ENCODE measurements at places on chromosomes 3 and 15. TPM values are rescaled to one million over a fixed set of nuclear protein-coding genes. Genes with fewer than 3 reads are reported as not detected.
A peak's percentile ranks its signal among the peaks of the same experiment; 100 is the strongest.

GRCh38 chr3:73999501-73999900, 374.8 kb upstream of the PDZRN3 start:
- no peak for ATAC-seq

DNA sequence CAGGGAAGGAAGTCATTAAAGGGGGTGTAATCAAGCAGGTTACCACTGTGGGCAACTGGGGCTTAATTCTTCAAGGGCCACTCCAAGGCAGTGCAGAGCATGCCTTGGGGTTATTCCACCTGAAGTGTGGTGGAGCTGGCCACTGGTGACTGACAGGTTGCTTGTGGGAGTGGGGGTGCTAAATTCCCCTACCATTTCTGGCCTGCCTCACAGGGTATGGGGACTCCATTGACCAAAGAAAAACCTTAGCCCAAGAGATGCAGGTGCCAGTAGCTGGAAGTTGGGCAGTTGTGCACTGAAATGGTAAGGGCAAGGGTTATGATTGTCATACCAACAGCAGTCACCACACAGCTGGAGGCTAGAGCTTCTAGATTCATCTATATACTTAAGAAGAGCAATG, 93.4 kb downstream of the ZNF621 start:
- ATAC-seq = no peak

MYZAP gene
- 0.41 TPM for total RNA-seq

NR2F2 gene
- 7.0 TPM for total RNA-seq

DNA sequence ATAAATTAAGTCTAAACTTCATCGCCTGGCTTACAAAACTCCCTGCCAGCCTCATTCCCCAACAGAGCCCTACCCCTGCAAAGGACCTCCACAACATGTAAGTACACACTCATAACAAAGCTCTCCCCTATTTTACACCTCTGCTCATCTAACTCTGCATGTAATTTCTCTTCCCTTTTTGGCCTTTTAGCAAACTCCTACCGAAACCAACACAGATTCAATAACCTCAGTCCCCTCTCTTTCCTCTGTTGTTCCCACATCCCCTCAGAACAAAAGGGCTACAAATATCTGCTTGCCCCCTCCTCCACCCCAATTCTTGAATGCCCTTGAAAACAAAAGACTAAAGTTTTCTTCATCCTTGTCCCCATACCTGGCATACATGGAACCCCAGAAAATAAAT, 662 bp downstream of the UBL7 start:
- ATAC-seq = no peak

- ATAC-seq = no peak
These were observed 4.6 kb upstream of the TSPAN3 start for GRCh38 chr15:77075528-77075927.

MYRIP gene
- total RNA-seq = 3.2 TPM

GRCh38 chr15:71612869-71613268, 197.5 kb upstream of the NR2E3 start:
- no peak for ATAC-seq

DNA sequence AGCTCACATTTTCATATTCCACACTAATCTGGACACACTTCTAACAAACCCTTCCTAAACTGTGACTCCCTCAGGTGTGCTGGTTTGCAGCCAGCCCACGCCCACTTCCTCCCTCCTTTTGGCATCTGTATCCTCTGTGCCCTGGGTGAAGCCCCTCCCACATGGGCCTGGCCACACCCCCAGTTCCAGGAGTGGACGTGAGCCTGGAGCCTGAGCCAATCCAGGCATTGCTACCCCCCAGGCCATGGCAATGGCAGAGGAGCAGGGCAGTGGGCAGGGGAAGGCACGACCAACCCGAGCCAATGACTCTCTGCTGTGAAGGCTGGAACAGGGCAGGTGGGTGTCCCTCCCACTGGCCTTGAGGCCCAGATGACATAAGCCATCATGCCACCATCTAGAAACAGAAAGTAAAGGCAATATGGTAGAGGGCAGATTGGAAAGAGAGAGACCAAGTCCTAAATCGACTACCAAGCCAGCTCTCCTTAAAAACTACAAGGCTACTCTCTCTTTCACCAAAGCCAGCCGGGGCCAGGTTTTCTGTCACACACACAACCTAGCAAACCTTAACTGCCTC, 18.6 kb downstream of the FAM174B start:
- no peak for ATAC-seq

MORC1 gene
- 0.13 TPM for total RNA-seq

DNA sequence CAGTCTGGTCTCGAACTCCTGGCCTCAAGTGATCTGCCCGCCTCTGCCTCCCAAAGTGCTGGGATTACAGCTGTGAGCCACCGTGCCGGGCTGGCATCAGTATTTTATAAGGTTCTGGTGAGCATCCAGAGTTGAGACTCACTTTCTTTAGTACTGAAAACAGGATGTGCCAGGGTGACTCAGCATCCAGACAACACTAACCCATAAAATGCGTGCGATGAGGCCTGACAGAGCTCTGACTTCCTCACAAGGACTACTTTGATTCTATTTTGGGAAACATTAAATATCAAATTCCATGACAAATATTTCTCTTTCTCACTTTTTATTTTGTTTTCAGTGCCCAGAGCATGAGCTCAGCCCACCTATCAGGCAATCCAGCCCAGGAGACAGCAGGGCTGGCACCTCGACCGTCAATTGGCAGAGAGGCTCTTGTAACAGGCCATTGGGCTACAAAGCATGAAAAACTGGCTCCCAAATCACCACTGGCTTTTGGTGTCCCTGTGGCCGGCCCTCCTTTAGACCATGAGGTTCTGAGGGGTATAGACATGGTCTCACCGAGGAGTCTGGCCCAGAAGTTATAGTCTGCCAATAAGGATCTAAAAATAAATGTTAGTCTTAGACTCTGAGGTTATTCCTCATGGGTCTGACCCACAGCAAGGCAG, 75.0 kb downstream of the FEM1B start:
- ATAC-seq = no peak

- no peak for ATAC-seq
These were observed 435.9 kb upstream of the CADM2 start for GRCh38 chr3:84522893-84523292.

DNA sequence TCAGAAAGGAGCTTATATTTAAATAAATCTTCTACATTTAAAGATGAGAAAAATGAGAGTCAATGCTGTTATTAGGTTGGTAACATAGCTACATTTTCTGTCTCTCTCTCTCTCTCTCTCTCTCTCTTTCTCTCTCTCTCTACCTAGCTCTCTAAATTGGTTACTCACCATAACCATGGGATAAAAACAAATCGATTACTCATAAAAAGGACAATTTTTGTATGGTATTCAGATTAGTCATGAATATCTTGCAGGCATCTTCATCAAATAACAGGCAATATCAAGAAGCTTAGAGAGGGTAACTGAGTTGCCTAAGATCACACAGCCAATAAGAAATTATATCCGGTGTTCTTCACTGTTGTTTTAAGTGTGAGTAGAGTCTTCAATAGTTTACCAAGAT, 81.8 kb upstream of the ALCAM start:
- ATAC-seq = no peak

KNG1 gene
- 0.11 TPM for total RNA-seq

- no peak for ATAC-seq
These were observed 410.3 kb upstream of the TBL1XR1 start for GRCh38 chr3:177607589-177607988.

RTP3 gene
- total RNA-seq = not detected

PLOD2 gene
- total RNA-seq = 15.9 TPM

DNA sequence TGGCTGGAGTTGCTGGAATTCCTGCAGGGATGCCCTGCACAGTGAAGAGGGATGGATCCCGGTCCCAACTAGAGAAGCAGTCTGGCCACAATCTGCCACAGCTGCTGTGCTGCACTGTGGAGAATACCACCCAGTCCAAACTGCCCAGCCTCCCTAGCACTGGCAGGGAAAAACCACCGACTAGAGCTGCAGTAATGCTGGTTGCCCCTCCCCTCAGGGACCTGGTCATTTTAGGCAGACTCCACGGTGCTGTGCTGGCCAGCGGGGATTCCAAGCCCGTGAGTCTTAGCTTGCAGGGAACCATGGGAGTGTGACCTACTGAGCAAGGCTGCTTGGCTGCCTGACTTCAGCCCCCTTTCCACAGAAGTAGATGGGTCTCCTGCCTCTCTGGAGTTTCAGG, 478.0 kb upstream of the ATP11B start:
- no peak for ATAC-seq

DNA sequence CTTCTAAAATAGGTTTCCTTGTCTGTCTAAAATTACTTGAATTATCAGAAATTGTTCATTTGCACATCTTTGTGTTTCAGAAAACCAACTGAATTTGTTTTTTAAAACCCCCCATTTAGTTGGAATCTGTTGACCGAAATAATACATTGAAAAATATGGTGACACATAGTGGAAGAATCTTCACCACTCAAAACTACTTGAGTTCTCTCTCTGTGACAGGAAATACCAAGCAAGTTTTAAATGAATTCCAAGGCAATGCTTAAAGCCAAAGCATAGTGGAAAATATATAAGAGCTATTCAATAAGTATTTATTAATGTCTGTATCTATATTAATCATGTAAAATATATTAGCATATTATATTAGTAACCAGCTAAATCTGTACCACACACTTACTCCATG, 224.9 kb upstream of the COL8A1 start:
- no peak for ATAC-seq

PLSCR2 gene
- total RNA-seq = not detected

DNA sequence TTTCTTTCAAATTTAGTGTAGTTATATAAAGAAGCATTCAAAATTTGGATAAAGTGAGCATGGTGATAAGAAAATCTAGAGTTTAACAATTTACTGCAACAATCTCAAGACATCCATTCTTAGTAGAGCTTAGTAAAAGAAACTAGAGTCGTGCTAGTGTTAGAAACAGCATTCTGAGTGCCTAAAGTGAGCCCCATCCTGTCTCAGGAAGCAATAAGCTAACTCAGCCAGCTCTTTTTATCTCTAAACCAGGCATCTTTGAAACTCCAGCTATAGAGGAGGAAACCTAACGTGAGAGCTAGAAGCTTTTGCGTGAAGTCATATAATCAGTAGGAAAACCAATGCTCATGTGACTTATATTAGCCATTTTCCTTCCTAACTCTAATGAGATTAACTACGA, 1187.1 kb upstream of the EPHA6 start:
- no peak for ATAC-seq

DNA sequence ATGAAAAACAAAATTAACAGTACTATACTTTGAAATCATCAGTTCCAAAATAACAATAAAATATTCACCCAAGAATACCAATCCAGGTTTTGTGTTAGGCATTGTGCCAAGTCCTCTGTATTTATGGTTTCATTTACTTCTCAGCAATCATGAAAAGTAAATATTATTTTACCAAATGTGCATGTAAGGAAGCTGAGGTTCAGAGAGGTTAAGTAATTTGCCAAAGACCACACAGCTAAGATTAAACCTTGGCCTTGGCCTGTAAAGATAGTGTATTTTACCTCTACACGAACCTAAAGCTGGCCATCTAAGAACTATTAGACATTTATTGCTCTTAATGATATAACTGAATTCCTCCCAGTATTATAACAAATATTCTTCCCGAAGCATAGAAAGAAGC, 124.4 kb upstream of the SLC2A2 start:
- ATAC-seq = no peak

- no peak for ATAC-seq
These were observed 512.5 kb downstream of the ROBO1 start for GRCh38 chr3:79255292-79255691.

SAMMSON gene
- 0.68 TPM for total RNA-seq

DNA sequence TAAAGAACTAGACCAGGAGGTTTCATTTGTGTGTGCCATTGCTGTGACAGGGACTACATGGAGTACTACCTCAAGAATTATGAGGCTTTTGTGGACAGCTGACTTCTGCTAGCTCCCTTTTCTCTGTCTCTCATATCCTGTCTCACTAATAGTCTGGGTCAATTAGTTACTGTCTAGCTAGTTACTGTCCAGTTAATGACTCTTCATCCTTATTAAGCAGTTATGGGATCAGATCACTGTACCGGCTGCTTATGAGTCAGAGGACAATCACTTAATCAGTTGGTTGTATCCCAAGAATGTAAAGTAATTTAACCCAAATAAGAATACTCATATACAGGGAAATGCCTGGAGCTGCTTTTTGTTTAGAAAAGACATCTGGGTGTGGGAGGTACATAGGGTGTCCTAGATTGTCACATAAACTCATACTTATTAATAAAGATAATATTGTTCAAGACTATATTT, 158.0 kb downstream of the CDIN1 start:
- peak; percentile 74 for ATAC-seq

DNA sequence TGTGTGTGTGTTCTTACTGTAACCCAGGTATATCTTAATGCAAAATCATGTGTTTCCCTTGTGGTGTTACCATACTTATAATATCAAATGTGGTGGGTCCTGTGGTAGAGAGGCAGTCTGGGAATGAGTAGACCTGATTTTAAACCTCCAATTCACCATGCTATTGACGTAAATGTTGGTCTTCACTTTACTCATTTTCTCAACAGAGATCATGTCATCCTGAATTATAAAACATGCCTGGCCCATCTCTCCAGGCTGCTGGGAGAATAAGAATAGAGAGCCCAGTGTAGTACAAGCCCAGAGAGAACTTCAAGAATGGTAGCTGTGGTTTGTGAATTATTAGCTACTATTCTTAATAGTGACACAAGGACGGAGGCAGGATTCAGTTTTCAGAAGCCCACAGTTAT, 88.1 kb downstream of the MBNL1 start:
- ATAC-seq = no peak

- ATAC-seq = peak; percentile 85
These were observed 20.9 kb downstream of the PSTPIP1 start for GRCh38 chr15:77015646-77016320.

- ATAC-seq = no peak
These were observed 73.1 kb upstream of the LRTM1 start for GRCh38 chr3:55000953-55001352.

TMEM108 gene
- total RNA-seq = 2.7 TPM

- no peak for ATAC-seq
These were observed 319.2 kb downstream of the SLC9A9 start for GRCh38 chr3:143529018-143529478.

GRCh38 chr3:165712382-165712781, 124.8 kb downstream of the BCHE start:
- no peak for ATAC-seq

SLC6A1 gene
- total RNA-seq = 3.9 TPM

- no peak for ATAC-seq
These were observed 25.3 kb downstream of the BFSP2 start for GRCh38 chr3:133424937-133425869.

CSPG4 gene
- 0.09 TPM for total RNA-seq

TF gene
- total RNA-seq = 4.4 TPM

- ATAC-seq = no peak
These were observed 295.3 kb downstream of the TLE3 start for GRCh38 chr15:69802432-69802831.

TERC gene
- 2.6 TPM for total RNA-seq

Measured in motor neuron (in vitro differentiated cells).